ENCODE measurements at places on chromosomes 6 and 20.
A peak's percentile ranks its signal among the peaks of the same experiment; 100 is the strongest.

GRCh38 chr6:41451039-41451438, 95.1 kb upstream of the FOXP4 start:
- no peak for DNase-seq

GRCh38 chr6:63844287-63844686, 208.7 kb downstream of the PHF3 start:
- DNase-seq, result no peak

GRCh38 chr6:108921547-108922361, 73.5 kb downstream of the ARMC2 start:
- peak; percentile 29 for DNase-seq

DNA sequence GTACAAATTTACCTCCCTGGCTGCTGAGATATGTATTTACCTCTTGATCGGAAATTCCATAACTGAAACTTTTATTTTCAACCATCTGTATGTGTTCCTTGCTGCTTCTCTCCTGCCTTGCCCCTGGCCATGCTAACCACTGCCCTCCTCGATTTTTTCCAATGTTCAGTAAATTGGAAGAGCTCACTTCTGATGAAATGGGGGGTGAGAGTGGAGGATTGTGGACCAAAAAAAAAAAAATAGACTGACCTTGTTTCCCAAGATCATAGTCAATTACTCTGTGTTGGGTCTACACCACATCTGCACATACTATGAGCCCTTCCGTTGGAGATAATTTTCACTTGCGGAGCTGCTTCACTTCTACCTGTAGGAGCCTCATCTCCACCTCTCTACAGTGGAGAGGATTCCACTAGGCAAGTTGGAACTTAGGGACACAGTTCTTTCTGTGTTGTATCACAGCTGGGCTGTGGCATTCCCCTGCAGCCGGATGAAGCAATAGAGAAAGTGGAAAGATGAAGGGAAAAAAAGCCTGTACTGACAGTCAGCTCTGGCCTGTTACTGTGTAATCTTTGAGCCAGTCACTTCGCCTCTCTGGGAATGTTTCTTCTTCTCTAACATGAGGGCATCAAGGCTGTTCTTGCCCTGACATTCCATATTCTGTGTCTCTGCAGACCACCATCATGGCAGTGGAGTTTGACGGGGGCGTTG, 1.6 kb downstream of the PSMB9 start:
- no peak for DNase-seq

DNA sequence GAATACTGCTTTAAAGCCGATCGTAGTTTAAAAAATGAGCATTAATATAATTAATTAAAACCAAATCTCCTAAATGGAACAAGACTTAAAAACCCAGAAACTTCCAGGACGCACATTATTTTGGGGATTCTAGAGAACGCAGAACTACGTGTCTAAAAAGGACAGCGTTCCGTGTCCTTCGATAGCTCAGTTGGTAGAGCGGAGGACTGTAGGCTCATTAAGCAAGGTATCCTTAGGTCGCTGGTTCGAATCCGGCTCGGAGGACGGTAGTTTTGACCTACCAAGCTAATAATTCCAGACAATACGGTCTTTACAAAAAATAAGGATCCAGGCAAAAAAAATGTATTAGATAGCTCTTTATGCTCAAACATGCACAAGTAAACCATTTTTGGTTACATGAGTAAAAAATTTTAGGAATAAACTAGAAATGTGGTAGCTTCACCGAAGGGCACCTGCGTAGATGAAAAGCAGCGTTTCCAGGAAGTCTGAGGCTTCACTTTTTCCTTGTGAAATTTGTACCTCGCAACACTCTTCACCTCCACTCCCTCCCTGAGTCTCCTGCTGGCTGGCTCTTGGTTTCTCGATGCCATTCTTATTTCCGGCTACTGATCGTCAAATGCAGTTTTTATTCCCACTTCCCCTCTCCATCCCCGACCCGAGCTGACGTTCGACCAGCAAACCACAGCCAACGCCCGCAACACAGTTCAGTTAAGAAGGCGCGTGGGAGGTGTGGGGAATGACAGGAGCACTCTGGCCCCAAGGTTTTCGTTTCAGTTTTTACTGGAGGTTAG, 19.6 kb upstream of the ABT1 start:
- DNase-seq, result peak; percentile 86

Measured in stimulated activated CD4-positive, alpha-beta T cell treated with anti-CD3 and anti-CD28 coated beads, Interleukin-2, amount 100 ng/mL, for 24 hours (primary cell).